ENCODE measurements at places on chromosomes 11 and 22.

DNA sequence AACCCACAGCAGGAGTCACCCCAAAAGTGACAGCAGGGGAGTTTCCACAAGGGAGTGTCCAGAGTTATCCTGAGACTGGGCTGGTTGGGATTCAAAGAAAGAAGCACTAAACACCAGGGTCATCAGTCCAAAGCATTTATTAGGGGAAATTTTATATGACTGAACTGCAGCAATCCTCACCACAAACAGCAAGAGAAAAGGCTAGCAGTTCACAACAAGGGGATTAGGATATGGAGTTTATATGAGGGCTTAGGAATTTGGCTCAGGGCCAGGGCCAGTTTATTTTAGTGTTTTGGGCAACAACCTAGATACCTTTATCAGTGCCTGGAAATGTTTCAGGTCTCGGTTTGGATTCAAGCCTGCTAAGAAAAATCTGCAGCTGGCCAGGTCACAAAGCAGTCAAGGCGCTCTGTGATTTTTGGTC, 4.6 kb upstream of the TMEM126A start:
- DNase-seq, result no peak

DNA sequence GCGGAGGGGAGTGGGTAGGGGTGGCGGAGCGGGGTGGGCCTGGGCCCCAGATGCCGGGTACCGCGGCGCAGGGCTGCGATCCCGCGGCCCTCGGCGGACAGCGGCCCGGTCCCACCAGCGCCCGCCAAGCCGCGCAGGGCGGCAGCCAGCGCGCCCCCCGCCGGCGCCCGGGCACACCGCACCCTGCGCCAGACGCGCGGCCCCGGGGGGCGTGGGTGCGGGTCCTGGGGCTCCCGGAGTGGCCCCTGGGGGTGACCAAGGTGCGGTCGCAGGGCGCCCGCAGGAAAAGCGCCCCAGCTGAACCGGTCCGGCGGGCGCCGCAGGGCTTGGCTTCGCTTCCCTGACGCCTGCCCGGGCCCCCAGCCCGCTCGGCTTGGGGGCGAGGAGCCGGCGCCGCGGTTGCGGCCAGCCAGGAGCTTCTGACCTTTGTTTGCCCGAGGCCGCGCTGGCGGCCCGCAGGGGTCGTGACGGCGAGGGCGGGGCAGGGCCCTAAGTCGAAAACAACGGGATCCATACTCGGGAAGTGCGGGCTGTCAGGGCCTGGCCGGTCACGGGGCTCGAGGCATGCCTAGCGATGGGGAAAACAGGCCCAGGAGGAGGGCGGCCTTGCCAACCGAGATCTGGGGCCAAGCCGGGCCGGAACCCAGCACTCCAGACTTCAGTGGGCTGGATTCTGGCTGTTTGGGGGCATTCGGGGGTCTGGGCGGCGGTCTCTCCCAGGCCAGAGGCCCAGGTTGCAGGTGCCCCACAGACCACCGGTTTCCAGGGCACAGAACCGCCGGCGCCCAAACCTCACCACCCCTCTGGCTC, 581 bp upstream of the AP5B1 start:
- no peak for DNase-seq

DNA sequence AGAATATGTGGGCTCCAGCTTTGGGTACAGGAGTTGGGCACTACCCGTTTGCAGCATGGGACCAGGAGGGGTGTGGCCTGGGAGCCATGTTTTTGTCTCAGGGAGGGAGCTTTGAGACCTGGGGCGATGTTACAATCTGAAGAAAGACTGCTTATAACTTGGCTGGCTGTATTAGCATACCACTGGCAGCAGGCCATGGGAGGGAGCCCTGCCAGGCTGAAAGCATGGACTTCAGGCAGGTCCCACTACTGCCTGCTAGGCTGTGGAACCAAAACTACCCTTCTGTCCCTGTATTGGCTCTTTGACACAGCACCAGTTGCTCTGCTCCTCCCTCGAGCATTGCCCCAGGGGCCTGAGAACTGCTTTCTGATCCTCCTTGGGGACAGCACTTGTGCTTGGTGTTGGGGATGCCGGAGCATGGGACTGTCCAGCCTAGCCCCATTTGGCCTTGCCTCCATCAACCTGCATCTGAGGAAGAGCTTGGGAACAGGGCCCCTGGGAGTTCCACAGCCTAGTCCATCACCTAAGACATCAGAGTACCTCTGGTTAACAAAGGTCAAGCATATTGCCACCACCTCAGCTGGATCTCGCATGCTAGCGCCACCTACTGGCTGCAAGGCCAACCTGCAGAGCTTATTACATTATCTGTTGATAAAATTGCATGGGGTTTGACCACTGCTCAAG, 217.4 kb downstream of the SBF2 start:
- no peak for DNase-seq

DNA sequence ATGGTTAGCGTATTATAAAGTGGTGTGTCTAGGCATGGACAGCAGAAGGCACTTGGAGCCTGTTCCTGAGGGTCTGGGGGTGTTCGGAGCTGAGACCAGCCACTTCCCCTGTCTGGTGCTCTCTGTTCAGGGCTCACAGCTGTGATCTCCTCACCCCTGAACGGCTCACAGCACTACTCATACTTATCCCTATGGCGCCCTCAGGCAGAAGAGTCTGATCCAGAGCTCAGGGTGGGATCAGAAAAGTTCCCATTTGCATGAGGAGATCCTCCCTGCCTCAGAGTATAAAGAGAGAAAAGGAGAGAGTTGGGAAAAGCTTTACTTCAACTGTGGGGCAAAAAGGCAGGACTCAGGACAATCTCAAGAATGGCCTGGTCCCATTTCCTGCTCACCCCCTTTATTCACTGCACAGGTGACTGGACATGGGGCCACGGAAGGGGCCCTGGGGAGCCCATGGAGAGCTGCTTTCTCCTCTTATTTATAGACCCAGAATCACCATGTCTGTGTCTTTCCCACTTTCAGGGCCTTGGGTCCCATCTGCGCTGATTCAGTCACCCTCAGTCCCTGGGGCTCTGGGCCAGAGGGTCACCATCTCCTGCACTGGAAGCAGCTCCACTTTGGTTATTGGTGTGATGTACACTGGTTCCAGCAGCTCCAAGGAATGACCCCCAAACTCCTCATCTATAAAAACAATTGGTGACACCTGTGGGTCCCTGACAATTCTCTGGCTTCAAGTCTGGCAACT, 97.0 kb upstream of the TOP3B start:
- no peak for DNase-seq

DNA sequence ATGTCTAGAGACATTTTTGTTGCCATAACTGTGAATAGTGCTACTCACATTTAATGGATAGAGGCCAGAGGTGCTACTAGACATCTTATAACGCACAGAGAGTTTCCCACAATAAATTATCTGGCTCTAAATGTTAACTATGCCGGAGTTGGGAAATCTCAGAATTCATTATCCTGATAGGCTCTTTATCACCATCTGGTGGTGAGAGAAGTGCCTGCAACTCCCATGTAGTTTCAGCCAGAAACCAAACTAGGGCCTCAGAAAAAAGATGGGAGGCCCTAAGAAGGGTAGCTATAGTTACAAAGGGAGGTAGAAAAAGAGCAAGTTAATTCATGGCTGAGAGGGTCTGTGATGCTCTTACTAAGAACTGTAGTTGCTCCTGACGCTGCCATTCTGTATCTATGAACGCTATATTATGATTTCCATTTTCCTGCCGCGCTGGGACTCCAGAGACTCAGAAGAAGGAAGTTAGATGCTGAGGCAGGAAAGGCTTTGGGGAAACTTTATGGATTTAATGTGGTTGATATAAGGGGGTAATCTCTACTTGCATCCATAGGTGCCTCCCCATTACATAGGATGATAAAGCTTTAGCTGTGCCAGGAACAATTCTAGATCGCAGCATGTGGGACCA, 22.9 kb upstream of the MRPL17 start:
- no peak for DNase-seq

- DNase-seq, result no peak
Measured at GRCh38 chr11:31636983-31637382, 127.4 kb downstream of the ELP4 start.

DNA sequence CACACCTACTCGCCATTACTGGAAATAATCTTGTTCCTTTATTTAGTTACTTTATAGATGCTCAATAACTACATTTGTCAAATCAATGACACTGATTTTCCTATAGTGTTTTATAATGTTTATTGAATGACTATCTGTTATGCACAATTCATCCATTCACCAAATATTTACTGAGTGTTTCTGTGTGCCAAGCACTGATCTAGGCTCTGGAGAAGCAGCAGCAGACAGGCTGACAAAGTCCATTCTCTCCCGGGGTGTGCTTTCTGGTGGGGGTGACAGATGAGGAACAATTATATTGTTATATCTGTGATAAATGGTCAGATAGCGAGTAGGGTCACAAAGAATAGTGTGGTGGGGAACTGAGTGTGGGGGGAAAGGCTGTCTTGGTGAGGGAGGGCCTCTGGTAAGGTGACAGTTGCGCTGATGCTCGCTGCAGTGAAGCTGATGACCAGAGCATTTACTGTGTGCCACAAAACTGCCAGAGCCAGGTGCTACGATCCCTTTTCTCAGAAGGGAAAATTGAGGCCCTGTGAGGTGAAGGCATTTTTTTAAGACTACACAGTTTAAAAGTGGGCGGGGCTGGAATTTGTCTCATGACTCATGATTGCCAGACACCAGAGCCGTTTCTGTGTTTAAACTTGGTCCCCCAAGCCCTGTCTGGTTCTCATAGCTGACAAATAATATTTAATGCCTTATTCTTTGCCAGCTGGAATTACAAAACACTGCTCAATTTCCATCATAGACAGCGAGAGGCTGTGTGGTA, 10.2 kb downstream of the PACS1 start:
- DNase-seq, result peak; percentile 18

DNA sequence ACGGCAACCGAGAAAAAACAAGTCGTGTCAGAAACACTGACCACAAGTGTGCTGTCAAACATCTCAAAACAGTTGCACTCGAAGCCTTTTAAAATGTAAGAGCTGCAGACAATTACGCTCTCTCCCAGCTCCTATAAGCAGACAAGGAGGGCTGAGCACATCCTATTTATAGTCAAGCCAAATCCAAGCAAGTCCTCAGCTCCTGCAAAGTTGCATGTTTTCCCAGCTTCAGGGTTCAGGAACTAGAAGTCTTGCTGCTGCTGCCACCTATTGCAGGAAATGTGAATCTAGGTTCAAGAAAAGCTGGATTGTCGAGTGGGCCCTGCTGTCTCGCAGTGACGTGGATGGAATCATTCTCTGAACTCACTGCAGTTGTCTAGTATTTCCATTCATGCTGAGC, 15.5 kb downstream of the EFCAB6 start:
- no peak for DNase-seq

DNA sequence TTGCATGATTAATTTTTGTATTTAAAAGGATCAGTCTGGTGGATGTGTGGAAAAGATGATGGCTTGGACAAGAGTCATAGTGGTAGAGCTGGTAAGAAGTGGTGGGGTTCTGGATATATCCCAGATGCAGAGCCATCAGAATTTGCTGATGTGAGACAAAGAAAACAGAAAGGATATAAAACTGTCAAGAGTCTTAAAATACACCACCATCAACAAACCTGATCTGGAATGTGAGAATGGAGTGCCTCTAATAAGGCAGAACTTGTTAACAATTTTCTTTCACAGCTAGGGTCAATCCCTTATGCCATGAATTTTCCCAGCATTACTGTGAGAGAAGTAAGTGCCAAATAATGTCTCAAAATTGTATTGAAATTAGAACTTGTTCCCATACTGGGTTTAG, 215.4 kb downstream of the METTL15 start:
- no peak for DNase-seq

GRCh38 chr11:3865388-3866193, 10.1 kb downstream of the STIM1 start:
- DNase-seq, result peak; percentile 4

DNA sequence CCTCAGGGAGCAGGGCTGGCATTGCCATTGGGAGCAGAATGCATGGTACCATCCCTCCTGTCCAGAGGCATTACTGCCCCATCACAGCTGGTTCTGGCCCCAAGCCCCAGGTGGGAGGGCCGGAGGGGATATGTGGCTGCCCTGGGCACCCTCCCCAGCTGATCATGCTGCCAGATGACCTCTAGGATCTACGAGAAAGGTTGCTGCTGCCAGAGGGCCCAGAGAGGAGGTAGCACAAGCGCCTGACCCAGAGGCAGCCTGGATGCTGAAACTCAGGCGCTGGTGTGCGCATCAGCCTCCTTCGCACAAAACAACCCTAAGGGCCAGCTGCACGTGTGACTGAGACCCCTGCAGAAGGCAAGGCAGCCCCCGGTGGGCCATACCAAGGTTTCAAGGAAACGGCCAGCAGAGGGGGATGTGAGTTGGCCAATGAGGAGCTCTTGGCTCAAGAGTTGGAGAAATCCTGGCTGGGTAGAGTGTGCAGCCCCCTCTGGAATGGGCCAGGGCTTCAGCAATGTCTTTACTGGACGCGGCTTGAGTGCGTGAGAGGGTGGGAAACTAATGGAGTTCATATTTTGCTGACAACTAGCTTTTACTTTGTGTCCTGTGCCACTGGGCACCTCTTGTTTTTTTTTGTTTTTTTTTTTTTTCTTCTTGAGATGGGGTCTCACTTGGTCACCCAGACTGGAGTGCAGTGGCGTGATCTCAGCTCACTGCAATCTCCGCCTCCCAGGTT, 88.3 kb upstream of the PARVA start:
- DNase-seq, result no peak

DNA sequence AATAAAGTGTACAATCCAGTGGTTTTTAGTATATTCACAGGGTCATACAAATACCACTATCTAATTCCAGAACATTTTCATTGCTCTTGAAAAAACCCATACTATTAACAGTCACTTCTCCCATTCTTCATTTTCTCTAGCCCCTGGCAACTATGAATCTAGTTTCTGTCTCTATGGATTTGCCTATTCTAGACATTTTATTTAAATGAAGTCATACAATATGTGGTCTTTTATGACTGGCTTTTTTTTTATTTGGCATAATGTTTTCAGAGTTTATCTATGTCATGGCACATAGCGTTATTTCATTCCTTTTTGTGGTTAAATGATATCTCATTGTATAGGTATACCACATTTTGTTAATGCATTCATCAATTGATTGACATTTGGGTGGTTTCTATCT, 59.4 kb downstream of the KDM2A start:
- no peak for DNase-seq

- DNase-seq, result no peak
Measured at GRCh38 chr22:30855266-30855665, 113.3 kb downstream of the MORC2 start.

DNA sequence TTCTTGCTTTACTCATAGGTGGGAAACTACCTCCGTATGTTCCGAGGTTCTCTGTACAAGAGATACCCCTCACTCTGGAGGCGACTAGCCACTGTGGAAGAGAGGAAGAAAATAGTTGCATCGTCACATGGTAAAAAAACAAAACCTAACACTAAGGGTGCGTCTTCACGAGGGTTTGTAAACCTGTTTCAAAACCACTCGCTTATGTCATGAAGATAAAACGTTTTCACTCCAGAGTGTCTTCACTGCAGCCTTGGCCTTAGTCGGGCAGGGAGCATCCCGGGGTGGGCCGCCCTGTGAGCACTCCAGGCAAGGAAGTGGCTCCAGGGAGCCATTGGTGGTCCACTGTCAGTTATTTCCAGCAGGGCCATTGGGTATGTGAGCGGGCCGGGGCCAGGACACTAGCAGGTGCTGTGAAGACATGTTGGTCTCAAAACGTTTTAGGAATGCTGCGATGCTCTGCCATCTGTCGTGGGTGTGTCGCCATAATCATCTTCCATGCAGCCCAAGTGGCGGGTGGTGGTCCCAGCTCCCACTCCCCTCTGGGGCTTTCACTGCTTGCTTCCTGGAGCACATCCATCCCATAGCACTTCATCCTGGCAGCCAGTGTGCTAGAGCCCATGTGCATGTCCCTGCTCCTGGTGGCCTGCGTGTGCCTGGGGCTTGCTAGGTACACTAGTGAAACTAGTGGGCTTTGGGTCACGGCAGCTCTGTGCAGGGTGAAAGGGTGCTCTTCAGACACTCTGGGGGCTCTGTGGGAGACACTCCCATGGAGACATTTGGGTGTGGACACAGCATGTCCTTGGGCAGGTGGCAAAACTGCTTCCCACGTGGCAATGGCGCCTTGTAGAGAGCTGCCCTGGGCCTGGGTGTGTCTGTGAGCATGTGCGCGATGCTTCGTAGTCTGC, 5.2 kb downstream of the SMARCB1 start:
- DNase-seq, result no peak

Measured in SW 1271 (cell line).